ENCODE measurements at places on chromosomes 13 and 19.

- DNase-seq: no peak
Observed at GRCh38 chr13:111304603-111305289, 15.7 kb upstream of the TEX29 start.

GRCh38 chr19:4970558-4971423, 1.9 kb downstream of the KDM4B start:
- DNase-seq: peak; percentile 16

DNA sequence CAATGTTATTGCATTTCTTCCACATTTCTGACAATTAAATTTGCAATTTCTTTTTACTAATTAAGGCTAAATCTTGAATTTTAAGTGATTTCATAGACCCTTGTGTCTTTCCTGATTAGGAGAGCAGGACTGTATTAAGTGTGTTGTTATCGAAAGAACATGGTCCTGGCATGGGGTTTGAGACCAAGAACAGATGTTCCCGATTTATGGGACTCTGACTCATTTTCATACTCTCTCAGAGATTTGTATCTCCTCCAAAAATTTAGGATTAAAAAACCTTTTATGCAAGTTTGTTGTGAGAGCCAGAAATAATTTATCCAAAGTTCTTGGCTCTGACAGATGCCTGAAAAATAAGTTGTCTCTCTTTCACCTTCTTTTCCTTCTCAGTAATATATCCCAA, 589.3 kb upstream of the ARGLU1 start:
- no peak for DNase-seq

DNA sequence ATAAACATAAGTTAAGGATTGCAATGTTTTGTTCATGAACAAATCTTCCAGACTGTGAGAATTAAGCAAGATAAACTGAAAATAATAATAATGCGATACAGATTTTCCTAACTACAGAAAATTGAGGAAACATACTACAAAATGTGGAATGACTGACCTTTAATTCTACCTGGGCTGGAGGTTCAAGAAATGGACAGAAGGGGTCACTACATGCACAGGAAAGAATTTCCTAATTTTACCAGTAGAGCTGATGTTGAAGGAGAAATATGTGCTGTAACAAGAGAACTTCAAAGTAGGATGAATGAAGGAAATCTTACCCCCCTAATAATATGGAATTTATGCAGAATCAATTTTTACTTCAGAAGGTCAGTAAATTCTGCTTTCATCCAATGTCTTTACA, 62.3 kb downstream of the ZNF627 start:
- peak; percentile 50 for DNase-seq

DNA sequence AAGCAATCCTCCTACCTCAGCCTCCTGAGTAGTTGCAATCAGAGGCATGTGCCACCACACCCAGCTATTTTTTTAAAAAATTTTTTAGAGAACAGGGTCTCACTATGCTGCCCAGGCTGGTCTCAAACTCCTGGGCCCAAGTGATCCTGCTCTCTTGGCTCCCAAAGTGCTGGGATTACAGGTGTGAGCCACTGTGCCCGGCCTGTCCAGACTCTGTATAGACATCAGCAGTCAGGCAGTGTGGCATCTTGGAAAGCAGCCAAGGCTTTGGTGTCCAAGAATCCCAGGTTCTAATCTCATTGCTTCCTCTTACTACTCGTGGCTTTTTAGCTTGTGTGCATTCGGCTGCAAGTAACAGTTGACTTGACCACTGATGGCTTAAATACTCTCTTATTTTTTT, 43.4 kb downstream of the BICRA start:
- no peak for DNase-seq

DNA sequence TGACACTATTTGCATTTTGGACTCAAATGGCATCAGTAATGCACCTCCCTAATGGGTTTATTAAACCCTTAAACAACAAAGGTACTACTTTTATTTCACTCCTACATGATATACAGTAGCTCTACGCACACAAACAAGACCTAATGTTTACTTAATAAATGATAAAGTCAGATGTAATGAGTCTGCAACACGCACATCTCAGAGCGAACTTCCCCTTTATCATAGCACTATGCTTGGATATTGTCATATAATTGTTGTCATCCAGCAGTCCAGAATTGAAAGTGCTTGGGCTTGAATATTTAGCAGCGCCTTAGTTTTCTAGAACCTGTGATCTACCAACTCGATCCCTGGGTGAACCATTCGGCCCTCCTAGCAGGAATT, 772 bp downstream of the PARP4 start:
- peak; percentile 86 for DNase-seq

- no peak for DNase-seq
Observed at GRCh38 chr13:94706843-94707399, 5.4 kb downstream of the SOX21 start.

DNA sequence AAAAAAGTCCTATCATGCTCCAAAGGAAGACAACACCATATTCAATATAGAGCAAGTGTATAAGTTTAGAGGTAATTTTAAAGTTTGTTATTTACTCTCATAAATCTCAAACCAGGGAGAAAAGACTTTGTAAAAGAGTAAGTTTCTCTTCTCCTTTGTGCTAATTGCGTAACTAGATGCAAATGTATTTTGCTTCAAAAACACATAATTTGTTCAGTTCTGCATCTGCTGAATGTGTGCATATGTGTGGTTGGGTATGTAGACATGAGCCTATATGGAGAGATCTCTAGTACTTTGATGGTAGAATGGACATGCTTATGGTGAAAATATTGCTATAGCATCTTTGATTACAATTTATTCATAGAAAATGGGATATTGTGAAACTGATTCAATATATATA, 17.8 kb upstream of the MIR17HG start:
- DNase-seq: no peak

GRCh38 chr13:36058116-36058515, 73.1 kb downstream of the DCLK1 start:
- DNase-seq: no peak

- DNase-seq: no peak
Observed at GRCh38 chr19:54352041-54352440, 12.7 kb downstream of the LAIR1 start.

GRCh38 chr13:110784704-110785103, 71.2 kb downstream of the ING1 start:
- DNase-seq: no peak

DNA sequence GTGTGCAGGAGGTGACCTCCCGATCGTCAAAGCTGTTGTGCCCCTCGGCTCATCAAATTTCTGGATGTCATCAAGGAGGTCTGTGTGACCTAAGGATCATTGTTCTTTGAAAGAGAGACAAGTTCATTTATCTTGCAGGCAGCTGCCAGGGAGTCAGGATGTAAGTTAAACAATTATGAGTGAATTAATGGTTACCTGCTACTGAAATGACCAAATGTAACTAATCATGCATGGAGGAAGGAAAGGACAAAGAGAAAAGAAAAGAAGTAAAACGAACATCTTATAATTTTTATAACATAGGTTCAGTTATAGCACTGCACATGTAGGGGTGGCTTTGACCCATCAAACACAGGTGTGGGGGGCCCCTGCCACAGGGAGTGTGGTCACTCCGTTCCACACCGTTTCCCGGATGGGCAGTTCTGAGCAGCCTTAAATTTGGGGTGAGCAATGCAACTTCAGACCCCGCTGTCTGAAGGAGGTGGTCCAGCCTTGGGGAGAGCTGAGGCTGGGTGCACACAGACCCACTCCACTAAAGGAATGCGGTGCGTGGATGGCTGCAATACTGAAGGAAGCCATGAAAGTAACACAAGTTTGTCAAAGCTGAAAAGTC, 5.3 kb downstream of the CD22 start:
- no peak for DNase-seq

GRCh38 chr19:1105008-1105872, 1.4 kb downstream of the GPX4 start:
- DNase-seq: no peak

DNA sequence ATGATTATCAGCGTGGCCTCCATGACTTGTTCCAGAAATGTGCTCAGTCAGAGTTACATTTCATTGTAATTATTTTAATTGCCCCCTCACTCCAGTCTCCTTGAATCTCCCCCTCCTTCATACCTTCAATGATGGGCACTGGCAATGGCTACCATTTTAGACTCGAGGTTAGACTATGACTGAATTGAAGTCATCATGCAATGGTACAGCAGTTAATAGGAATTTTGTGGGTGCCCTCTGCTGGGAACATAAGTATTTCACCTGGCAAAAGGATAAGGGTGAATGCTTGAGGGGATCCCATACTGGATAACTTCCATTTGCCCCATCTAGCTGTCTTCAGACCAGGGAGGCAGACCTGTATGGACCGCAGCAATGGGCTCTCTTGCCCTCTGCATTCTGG, 32.2 kb upstream of the USP12 start:
- no peak for DNase-seq

DNA sequence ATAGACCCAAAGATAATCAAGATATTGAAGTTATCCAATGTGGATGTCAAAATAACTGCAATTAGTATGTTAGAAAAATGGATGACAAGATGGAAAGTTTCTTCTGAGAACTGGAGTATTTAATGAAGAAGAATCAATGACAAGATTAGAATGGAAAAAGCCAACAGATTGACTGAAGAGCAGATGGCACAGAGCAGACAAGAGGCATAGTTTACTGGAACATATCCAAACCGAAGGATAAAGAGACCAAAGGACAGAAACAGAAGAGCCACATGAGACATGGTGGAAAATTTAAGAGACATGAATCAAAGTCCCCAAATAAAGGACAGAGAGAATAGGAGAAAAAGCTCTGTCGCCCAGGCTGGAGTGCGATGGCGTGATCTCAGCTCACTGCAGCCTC, 89.6 kb upstream of the RXFP2 start:
- DNase-seq: no peak

DNA sequence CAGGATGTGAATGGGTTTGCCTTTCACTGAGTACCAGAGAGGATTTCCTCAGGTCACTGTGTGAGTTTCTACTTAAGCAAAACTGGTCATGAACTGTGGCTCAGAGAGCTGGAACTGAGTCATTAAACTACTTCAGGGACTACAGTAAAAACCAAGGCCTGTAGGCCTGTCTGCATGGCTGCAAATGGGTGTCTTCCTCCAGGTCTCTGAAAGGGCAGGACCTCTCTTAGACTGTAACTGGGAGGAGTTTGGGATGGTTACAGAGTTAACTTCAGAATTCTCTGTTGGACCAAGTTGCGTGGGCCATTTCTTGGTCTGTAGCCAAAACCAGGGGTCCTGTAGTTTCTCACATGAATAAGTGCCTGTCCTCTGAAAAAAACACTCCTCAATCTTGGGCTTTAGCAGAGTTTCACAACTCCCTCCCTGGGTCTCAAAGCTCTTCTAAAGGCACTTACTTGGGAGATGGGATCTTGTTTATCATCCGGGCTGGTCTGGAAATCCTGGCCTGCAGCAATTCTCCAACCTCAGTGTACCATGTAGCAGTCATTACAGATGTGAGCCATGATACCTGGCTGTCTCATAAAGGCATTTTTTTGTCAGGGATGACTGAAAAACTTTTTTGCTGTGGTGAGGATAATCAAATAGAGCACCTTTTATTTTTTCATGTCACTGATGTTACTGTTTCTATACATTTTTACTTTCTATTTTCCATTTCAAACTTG, 19.7 kb downstream of the ZNF714 start:
- no peak for DNase-seq

DNA sequence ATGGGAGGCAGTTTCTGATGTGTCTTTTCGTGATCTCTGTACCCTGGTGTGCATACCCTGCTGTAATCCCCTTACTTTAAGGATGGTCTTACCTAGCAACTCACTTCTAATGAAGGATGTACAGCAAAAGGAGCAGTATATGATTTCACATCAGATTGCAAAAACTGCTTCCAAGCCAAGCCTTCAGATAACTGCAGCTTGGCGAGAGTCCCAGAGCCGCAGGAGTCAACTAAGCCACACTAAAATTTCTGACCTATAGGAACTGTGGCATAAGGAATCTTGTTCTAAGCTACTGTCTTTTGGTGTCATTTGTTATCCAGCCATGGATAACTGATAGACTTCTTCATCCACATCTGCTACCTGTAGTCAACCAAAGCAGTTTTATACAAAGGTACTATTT, 496.7 kb downstream of the GPC6 start:
- no peak for DNase-seq

DNA sequence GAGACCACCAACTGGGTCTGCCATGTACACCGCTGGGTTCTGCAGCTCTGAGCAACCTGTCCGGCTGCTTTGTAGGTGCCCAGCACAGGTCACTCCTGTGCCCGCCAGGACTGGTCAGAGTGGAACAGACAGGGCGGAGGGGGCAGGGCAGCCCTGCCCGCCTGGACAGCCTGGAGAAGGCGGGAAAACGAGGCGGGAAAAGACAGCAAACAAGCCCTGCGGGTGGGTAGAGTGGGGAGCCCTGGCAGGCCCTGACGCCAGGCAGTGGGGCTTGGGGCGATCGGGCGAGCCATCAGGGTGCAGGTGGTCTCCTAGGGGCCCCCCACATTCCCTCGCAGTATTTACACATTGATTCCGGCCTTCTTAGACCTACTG, 533 bp upstream of the UHRF1 start:
- DNase-seq: no peak

GRCh38 chr13:45456196-45456972, 8.4 kb upstream of the COG3 start:
- no peak for DNase-seq

DNA sequence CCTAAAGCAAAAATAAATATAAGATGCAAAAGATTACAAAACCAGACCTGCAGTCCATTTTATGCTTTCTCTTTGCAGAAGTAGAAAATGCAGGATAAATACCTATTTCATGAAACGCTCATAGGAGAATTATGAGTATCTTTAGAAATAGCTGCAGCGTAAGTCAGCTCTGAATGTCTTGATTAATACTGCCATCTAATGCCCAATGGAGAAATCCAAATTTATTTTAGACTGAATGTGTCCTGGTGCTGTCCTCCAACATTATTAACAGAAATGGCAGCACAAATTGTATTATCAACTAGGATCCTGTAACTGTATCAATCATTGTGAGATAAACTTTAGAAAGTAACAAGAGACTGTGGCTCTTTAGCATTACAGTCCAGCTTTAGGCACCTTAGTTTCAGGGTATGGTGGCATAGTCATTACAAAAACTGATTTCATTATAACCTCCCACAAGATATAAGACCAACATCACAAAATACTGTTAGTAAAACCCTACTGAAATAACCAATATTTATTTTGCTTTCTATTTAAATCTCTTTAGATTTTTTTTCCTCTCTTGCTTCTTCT, 162.1 kb upstream of the MIR17HG start:
- DNase-seq: peak; percentile 16

DNA sequence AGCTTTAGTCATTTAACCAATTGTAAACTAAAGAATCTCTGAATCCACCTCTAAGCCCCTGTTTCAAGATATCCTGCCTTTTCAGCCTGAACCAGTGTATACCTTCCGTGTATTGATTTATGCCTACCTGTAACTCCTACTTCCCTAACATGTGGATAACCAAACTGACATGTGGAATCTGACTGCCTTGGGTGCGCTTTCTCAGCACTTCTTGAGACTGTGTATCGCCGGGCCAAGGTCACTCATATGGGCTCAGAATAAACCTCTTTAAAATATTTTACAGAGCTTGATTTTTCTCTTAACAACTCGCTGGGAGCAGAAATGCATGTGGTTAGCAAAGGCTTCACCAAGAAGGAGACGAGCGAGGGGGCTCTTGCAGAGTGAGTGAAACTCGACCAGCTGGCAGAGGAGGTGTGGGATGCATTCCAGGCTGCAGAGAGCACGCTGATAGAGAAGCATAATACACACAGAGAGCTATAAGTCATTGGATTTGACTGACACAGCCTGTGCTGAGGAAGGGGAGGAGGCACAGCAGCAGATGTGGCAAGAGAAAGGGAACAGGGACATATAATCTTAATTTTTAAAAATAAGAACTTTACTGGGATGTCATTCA, 268.2 kb upstream of the MAB21L1 start:
- DNase-seq: no peak
